ENCODE measurements at places on chromosomes 1 and 21. TPM values are rescaled to one million over a fixed set of nuclear protein-coding genes. Genes with fewer than 3 reads are reported as not detected.

Gene ADAMTSL4
- total RNA-seq = 86.1 TPM

Gene STX12
- total RNA-seq = 57.9 TPM

DNA sequence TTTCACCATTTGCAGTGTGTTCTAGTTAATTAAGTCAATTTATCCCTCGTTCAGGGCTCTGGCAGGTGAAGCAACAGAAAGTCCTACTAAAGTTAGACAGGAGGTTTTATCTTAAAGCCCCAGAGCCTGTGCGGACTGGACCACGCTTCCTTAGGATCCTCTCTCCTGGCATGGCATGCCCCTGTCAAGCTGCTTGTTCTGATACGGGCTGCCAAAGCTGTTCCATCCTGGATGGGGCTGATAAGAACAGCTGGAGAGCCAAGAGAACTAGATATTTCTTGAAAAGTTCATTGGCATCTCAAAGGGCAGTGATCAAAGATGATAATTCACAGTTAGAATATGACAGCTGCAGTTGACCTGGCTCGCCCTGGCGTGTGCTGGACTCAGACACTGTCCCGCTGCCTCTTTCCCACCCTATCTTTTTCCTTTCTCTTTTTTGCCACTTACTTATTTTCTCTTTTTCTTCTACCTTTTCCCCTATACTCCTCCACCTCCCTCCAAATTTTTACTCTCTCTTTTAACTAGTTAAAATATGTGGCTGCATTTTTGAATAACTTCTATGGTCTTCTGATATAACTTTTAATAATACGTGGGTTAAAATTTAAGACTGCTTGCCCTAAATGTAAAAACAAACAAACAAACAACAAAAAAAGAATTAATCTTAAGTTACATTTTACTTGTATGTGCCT lies 96.7 kb downstream of the ABCA4 start:
- DNase-seq = no peak

- DNase-seq = no peak
Observed at GRCh38 chr1:230141021-230141648, 74.1 kb downstream of the GALNT2 start.

DNA sequence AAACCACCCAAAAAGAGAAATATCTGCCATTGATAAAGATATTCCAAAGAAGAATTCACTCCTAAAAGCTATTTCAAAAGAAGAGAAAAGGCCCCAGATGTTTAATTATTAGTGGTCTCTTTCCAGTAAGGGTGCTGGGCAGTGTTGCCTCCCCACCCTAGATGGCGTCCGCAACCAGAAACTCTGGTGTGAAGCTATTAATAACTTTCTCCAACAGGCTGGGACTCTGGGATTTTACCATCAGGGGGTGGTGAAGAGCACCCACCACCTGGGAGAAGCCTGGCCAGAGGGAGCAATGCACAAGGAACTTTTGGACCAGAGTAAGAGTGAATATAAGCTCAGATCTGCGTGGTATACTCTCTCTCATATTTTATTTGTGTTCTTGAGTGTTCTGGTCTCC lies 115.4 kb upstream of the TIAM1 start:
- no peak for DNase-seq

DNA sequence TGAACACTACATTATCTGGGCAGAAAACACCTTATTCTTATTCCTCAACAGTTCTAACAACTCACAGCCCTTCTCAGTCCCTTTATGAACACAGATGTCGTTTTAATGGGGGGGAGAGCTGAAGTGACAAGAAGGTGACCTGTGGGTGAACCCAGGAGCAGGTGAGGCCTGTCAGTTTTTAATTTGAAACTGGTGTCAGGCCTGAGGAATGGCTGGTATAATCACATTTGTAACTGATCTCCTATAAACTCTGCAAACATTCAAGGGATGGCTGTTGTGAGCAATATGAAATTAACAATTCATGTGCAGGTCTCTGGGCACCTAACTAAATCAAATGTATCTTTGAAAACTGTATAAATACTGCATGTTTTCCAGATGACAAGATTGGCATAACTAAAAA lies 362.1 kb upstream of the NR5A2 start:
- no peak for DNase-seq

Measured in esophagus muscularis mucosa (tissue), 4 donors.